Activated CD4-positive, alpha-beta T cell treated with anti-CD3 and anti-CD28 coated beads for 36 hours (primary cell): ENCODE measurements at places on chromosomes 2 and 18. TPM values are rescaled to one million over a fixed set of nuclear protein-coding genes. Genes with fewer than 3 reads are reported as not detected.

GRCh38 chr2:234289834-234290590, 206.9 kb downstream of the ARL4C start:
- H3K27me3 ChIP-seq, result no peaks in the 10 kb centered on the region

- DNase-seq, result no peak
- H3K27me3 ChIP-seq, result peaks cover 3% of the 10 kb centered on the region
- no peak overlapping the region for H3K27ac ChIP-seq
- H3K4me1 ChIP-seq, result peaks cover 39% of the 10 kb centered on the region
- no peak overlapping the region for H3K4me3 ChIP-seq
- no peaks in the 10 kb centered on the region for H3K36me3 ChIP-seq
These were observed 41.1 kb downstream of the DHRS9 start for GRCh38 chr2:169110419-169110818.

DBI gene
- 151 TPM for total RNA-seq

MBOAT2 gene
- total RNA-seq, result 6.9 TPM

COL3A1 gene
- total RNA-seq, result 0.12 TPM
